ENCODE measurements at places on chromosomes 6 and 20.

GRCh38 chr6:37665304-37665703, 32.4 kb downstream of the MDGA1 start:
- no peak for DNase-seq

- no peak for DNase-seq
Measured at GRCh38 chr6:45169815-45170214, 158.3 kb upstream of the RUNX2 start.

- DNase-seq = no peak
Measured at GRCh38 chr6:132933090-132933489, 118.7 kb downstream of the RPS12 start.

GRCh38 chr20:3692706-3693294, 11.0 kb upstream of the ADAM33 start:
- DNase-seq = no peak

DNA sequence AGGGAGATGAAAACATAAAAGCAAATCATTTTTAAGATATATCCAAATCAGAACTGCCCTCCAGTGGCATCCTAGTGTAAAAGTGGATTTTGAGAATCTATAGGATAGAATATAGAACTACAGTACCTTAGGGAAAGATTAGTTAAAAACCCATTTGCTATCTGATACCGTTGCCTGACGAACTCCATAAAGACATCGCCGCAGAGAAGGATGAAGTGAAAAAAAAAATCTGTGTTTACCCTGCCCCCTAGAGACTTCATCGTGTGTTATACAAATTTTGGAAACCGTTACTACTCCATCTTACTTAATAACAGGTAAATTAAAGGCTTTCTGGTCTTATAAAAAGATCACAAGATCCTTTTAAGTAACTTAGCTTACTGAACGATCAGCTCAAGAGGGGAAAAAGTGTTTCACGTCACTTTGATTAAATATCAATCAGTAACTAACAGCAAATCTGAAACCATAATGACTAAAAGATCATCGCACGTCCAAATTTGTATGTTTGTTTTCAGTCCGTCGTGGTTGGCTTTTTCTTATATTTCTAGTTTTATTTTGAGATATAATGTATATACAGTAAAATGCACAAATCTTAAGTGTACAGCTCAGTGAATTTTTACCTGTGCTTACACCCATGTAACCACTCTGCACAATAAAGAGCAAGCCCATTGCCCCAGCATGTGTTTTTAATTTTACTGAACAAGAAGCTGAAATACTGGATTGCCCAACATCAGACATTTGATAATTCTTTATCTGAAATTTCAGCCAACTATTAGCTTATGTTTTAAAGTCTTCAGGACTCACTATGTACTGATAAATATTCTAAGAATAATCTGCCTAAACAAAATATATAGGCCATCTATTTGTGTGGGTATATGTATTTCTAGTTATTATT, 881 bp upstream of the MCM3 start:
- DNase-seq = no peak

DNA sequence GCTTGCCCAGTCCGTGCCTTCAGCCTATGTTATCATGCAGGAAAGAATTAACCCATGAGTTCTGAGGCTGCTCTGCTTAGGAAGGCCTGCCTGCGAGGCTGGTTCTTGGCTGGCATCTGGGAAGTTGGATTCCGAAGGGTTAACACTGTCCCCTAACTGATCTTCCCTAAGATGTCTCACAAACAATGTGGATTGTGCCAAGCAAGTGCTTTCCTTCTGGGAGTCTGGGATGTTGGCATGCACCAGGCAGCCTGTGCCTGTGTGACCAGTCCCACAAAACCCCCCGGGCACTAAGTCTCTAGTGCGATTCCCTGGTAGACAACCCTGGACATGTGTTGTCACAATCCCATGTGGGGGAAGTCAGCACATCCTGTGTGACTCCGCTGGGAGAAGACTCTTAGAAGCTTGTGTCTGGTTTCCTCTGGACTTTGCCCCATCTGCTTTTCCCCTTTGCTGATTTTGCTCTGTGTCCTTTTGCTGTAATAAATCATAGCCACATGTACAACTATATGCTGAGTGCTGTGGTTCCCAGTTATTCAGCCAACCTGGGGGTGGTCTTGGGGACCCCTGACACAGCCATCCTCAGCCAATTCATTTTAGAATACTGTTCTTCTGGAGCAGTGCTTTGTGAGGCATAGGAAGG, 83.8 kb downstream of the SLC22A23 start:
- no peak for DNase-seq
